Activated CD4-positive, alpha-beta T cell treated with anti-CD3 and anti-CD28 coated beads, Interleukin-2, amount 10 ng/mL, durations not matched to agents 24 days and 14 days (primary cell): ENCODE measurements at places on chromosomes 2 and 18. TPM values are rescaled to one million over a fixed set of nuclear protein-coding genes. Genes with fewer than 3 reads are reported as not detected.

The ALPG gene
- total RNA-seq: not detected in 2 replicates

The EMILIN1 gene
- 1.1 and 1.4 TPM in 2 replicates for total RNA-seq

The DTNB gene
- total RNA-seq: 25.8 and 30.5 TPM in 2 replicates

The COL3A1 gene
- total RNA-seq: 0.09 TPM in 1 of 2 replicates, not detected in the other

The MFF gene
- total RNA-seq: 69.5 and 71.6 TPM in 2 replicates

The IFIH1 gene
- 22.5 and 26.3 TPM in 2 replicates for total RNA-seq

The GCFC2 gene
- 34.9 and 42.0 TPM in 2 replicates for total RNA-seq

The NEURL3 gene
- total RNA-seq: 1.0 and 1.2 TPM in 2 replicates

The ZNF521 gene
- not detected in 2 replicates for total RNA-seq

The THSD7B gene
- not detected in 2 replicates for total RNA-seq

The LRRTM1 gene
- total RNA-seq: not detected in 2 replicates

The CRYBA2 gene
- not detected in 2 replicates for total RNA-seq

The TTR gene
- not detected in 2 replicates for total RNA-seq

The MAP3K19 gene
- not detected in 2 replicates for total RNA-seq

The SIX2 gene
- total RNA-seq: not detected in 2 replicates

The ALPI gene
- total RNA-seq: not detected in 2 replicates

The MEP1B gene
- not detected in 2 replicates for total RNA-seq

The GCC2 gene
- 38.1 and 43.4 TPM in 2 replicates for total RNA-seq

The FOXD4L1 gene
- 0.17 and 0.30 TPM in 2 replicates for total RNA-seq

The DYSF gene
- 0.36 TPM in 1 of 2 replicates, not detected in the other for total RNA-seq

The ATP8B1 gene
- 0.24 TPM in 1 of 2 replicates, not detected in the other for total RNA-seq

The FBLN7 gene
- 26.8 and 28.7 TPM in 2 replicates for total RNA-seq

The MPP4 gene
- total RNA-seq: not detected in 2 replicates

The TANC1 gene
- 0.33 and 0.37 TPM in 2 replicates for total RNA-seq

The SLC4A3 gene
- total RNA-seq: 0.12 TPM in 1 of 2 replicates, not detected in the other

The SGPP2 gene
- total RNA-seq: 22.9 and 23.0 TPM in 2 replicates

The KANSL3 gene
- 45.5 and 46.5 TPM in 2 replicates for total RNA-seq

The TNFRSF11A gene
- 14.0 and 16.4 TPM in 2 replicates for total RNA-seq

The GALNT13 gene
- total RNA-seq: 0.19 TPM in 1 of 2 replicates, not detected in the other

The ACADL gene
- not detected in 2 replicates for total RNA-seq

The SERPINB13 gene
- total RNA-seq: not detected in 2 replicates

The GKN2 gene
- not detected in 2 replicates for total RNA-seq

The SS18 gene
- total RNA-seq: 66.2 and 70.8 TPM in 2 replicates

The SOX11 gene
- not detected in 2 replicates for total RNA-seq

The IL36A gene
- total RNA-seq: 0.23 TPM in 1 of 2 replicates, not detected in the other

The SLC11A1 gene
- total RNA-seq: 0.12 and 0.19 TPM in 2 replicates

The TEX44 gene
- total RNA-seq: not detected in 2 replicates

The PARD6G gene
- 0.40 and 0.47 TPM in 2 replicates for total RNA-seq

The EVX2 gene
- total RNA-seq: not detected in 2 replicates

The C2orf15 gene
- 0.26 and 0.40 TPM in 2 replicates for total RNA-seq

The CD207 gene
- not detected in 2 replicates for total RNA-seq

The UCN gene
- total RNA-seq: 1.9 and 2.7 TPM in 2 replicates

The ZEB2 gene
- total RNA-seq: 15.2 and 15.8 TPM in 2 replicates

The AKAIN1 gene
- total RNA-seq: not detected in 2 replicates
